ENCODE measurements at places on chromosomes 7 and 10.

- no peak for ATAC-seq
These were observed 7.9 kb downstream of the CPED1 start for GRCh38 chr7:120996333-120996987.

GRCh38 chr7:135970682-135971365 lies 6.3 kb downstream of the MTPN start:
- ATAC-seq, result peak; percentile 91

- no peak for ATAC-seq
These were observed 64.3 kb upstream of the CACNB2 start for GRCh38 chr10:18075881-18076280.

DNA sequence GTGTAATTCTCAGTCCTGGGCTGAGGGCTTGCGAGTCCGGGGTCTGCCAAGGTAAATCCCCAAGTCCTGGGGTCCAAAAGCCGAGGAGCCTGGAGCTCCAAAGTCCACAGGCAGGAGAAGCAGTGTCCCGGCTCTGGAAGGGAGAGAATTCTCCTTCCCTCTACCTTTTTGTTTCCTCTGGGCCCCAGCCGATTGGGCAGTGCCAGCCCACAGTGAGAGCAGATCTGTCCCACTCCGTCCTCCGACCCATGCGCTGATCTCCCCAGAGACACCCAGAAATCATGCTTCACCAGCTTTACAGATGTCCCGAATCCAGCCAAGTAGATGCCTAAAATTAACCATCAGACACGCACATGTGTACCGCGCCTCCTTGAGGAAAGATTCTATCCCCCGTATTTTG lies 8.1 kb upstream of the VIPR2 start:
- ATAC-seq, result no peak

DNA sequence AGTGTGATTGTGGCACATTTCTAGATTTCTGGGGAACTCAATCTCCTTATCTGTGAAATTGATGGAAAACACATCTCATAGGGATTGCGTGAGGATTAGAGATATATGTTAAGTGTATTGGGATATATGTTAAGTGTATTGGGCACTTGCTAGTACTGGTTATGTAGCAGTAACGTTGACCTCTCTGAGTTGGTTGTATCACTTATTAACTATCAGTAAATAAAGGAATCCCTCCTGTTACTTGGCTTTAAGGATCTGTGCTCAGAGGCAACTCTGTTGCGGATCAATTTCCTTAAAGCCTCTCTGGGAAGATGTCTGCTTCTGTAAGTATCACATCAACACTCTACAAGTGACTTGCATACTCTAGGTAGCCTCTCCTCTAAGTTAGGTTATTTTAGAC lies 25.2 kb downstream of the GNAI1 start:
- no peak for ATAC-seq

DNA sequence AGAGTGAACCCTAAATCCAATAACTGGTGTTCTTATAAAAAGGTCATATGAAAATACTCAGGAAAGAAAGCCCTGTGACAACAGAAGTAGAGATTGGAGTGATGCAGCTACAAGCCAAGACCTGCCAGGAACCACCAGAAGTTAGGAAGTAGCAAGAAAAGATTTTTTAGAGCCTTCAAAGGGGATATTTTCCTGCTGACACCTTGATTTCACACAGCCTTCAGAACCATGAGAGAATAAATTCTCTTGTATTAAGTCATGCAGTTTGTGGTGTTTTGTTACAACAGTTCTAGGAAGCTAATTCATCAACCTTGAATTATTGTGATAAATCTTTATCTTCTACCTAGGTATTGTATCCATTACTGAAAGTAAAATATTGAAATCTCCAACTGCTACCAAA lies 81.0 kb downstream of the HYCC1 start:
- ATAC-seq, result no peak

DNA sequence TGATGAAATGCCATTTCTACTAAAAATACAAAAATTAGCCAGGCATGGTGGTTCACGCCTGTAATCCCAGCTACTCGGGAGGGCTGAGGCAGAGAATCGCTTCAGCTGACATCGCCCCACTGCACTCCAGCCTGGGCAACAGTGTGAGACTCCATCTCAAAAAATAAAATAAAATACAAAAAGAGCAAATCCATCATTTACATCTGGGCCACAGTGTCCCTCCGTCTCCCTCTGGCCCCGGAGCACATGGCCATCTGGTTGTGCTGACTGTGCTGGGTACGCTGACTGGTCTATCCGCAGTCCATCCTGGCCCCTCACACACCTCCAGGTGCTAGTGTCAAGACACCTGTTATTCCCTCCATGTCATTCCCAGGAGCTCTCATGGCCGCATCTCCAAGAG lies 42.1 kb downstream of the KCNH2 start:
- ATAC-seq, result no peak

GRCh38 chr10:112649006-112649821 lies 202.2 kb downstream of the VTI1A start:
- ATAC-seq, result no peak

DNA sequence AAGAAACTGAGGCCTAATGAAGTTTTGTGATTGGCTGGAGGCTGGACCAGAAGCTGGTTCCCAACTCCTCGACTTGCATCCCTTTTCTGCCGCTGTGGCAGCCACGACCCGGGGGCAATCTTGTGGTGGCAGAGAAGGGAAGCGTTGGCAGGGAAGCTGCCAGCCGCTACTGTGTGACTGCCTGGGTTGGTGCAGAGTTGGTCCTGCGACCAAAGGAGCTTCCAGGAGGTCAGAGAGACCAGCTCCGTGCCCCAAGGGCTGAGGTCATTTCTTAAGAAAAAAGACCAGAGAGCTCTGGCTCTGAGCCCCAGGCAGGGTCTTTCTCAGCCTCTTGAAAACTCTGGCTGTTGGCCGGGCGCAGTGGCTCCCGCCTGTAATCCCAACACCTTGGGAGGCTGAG lies 47.2 kb downstream of the PRF1 start:
- no peak for ATAC-seq

- peak; percentile 52 for ATAC-seq
These were observed 4.4 kb downstream of the WDR91 start for GRCh38 chr7:135206941-135207391.

DNA sequence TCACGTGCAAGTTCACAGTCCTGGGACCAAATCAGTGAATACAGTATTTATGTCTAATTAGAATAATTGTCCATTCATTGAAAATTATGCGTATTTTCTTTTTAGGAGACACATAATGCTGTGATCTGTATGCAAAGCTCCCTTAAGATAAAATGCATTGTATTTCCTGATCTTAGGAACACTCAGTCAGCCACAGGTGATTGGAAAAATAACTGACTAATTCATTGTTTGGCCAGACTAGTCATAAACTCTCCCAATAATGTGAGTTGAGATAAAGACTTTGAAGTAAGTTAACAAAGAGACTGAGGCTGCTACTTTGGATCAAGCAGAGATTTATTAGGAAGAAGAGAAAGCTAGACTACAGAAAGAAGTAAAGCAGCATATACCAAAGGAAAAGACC lies 182.2 kb downstream of the GNAI1 start:
- no peak for ATAC-seq

DNA sequence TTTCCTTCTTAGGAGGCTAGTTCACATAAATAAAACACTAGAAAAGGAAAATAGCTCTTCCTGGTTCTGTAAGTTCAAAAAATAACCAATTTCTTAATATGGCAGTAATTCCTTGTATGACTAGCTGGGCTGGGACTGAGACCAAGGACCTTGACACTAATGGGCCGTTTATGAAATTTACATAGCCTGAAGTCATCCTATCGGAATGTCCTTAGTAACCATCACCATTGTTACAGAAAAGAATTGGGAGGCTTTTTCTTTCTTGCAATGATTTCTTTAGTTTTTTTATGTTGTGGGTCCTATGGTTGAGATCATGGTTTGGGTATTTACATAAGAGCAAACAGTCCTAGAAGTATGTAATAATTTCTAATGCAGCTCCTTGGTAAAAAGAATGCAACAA lies 87.1 kb upstream of the HDAC9 start:
- ATAC-seq, result no peak

DNA sequence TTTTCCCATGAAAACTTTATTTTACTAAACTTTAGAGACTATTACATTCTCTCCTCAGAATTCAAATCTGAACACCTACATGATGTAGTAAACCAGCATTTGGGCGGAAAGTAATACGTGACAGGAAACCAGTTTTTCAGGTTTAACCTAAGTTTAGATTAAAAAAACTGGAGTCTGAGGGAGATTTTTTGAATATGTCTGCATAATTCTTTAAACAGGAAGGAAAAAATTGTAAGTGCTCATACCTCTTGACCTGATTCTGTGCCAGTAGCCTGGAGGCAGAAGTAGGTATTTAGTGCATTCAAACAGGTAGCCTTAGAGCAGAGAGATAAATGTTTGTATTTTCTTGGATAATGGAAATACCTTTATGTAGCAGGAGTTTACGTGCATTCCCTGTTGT lies 224.3 kb downstream of the MDFIC start:
- ATAC-seq, result no peak

- no peak for ATAC-seq
These were observed 13.4 kb upstream of the ERCC6 start for GRCh38 chr10:49552277-49552676.

DNA sequence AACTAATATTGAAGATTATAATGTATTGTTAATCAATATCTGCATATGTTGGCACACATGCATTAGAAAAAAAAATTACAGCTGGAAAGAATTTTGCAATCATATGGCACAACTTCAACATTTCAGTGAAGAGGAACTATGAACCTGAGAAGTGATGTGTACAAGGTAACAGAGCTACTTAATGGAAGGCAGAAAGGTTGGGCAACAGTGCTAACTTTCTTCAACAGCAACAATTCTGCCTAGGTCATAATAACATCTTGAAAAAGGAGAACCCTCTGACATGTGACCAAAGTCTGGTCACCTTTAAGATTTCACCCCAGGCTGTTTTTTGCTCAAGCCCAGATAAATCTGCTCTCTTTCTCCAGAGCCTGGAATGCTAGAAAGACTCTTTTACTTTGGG lies 47.9 kb upstream of the SKAP2 start:
- no peak for ATAC-seq

DNA sequence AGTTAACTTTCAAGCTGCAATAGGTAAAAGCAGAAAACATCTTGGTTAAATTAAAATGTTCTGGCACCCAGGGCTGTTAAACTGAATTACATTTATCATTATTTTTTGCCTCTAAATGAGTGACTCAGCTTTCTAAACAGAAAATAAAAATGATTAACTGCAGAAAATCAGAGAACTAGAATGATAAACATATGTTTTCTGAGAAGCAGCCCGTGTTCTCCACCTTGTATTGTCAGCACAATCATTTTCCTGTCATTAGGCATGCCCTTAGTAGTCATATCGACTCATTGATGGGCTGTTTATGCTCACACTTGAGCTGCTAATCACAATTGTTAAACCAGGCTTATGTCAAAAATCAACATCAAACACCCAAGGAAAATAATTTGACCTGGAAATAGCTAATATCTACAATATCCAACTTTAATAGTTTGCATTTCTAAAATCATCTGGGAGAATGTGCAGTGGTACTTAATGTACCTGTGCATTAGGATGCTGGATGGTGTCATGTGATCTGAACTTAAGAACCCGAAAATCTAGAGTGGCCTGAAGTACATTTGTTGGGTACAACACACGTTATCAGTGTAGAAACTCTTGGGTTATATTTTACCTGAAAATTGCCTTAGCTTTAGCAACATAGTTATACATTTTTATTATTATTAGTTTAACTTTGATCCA lies 2.3 kb downstream of the MDFIC start:
- no peak for ATAC-seq

DNA sequence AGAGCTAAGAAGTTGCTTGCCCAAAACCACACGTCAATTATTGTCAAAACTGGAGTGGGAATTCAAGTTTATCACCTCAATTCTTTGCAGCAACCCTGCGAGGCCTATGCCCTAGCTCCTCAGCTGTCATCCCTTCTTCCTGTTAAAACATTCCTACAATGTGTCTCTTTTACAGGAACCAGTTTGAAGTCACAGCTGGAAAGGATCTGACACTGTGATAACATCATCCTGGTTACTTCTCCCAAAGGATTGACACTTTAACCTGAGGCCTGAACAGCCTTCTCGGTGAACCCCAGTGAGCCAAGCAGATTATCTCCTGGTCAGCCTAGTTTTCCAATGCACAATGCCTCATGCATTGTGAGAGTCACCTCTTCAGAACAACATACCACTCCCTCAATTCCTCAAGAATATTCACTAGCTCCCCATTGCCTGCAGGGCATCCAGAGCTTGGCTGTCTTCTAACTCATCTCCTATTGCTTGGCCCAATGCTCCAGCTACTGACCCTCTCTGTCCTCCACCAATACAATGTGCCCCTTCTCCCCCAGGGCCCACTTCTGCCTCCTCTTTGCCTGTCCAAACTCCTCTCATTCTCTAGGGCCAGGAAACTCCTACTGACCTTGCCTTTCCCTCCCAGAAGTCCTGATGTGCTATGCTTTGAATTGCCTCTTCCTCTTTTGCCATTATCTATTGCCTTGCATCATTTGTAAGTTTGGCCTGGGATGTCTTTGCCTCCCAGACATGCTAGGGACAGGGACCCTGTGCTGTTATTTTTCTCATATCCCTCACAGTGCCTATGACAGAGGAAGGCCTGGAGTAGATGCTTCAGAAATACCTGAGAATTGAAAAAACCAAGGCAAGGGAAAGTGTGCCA lies 10.4 kb upstream of the DLG5 start:
- ATAC-seq, result no peak

DNA sequence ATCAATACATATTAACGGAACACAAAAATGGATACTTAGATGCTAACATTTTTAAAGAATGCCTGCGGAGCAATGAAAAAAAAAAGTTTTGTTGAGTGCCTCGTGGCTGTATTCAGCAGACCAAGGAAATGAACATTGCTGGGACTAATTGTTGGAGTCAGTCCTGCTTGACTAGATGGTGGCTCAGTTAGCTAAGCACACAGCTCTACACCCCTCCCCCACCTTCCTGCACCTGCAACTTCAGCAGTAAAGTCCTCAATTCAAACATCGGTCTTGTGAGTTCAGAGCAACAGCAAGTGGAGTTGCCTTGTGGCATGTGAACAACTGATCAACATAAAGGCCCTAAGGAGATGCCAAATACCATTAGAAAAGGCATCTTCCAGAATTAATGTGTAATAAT lies 326.0 kb upstream of the NPSR1 start:
- no peak for ATAC-seq

All from stimulated activated memory B cell treated with anti-CD40 and anti-IgM and Interleukin-4, amounts not matched to agents 10 μg/mL and 1 μg/mL and 100 μg/mL, for 72 hours (primary cell).